ENCODE measurements at places on chromosomes 1 and 21. TPM values are rescaled to one million over a fixed set of nuclear protein-coding genes. Genes with fewer than 3 reads are reported as not detected.

PARP1 gene
- total RNA-seq: 87.1 TPM

DNAJC28 gene
- total RNA-seq: 4.6 TPM

OR2M3 gene
- total RNA-seq: not detected

PTGER3 gene
- 1.1 TPM for total RNA-seq

DDOST gene
- 108 TPM for total RNA-seq

MMP23B gene
- total RNA-seq: 60.2 TPM

SAMD13 gene
- 0.78 TPM for total RNA-seq

CA14 gene
- 0.51 TPM for total RNA-seq

AQP10 gene
- total RNA-seq: 0.70 TPM

FNDC10 gene
- 1.7 TPM for total RNA-seq

HNRNPR gene
- total RNA-seq: 67.3 TPM

NBPF26 gene
- 16.3 TPM for total RNA-seq

DNA sequence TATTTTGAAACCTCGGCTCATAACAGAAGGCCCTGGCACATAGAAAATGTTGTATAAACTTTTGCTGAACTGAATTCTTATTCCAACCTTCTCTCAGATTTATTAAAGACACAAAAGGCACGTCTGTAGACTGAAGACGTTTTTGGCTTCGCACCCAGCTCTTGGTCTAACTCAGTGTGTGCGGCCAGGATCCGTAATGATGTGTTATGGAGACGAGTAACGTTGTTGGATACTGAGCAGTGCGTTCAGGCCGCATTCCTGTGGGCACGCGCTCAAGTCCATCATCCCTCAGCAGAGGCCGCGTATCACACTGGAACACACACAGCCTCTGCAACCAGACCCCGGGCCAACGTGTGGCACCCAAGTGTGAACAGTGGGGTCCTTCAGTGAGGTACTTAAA lies 154.8 kb upstream of the RAB4A start:
- no peak for DNase-seq

DNA sequence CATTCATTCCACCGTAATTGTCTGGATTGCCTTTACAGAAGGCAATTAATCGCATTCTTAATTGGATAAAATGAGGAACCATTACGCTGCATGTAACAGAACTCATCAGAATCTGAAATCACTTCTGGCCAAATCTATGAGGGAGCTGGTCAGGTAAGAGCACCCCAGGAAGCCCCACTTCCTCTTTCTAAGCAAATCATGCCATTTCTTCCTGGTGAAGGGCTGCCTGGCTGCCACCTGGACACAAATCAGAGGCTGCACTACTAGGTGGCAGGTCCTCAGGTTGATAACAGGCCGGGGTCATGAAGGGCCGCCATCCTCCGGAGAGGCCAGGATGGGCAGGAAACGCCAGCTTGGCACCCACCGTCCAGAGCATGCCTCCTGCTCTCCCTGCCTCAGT lies 73.7 kb downstream of the CAPZB start:
- DNase-seq: no peak

- DNase-seq: peak; percentile 91
These were observed 7.1 kb upstream of the ITGB2 start for GRCh38 chr21:44927587-44928461.

GRCh38 chr1:30316056-30316455 lies 407.3 kb downstream of the MATN1 start:
- DNase-seq: peak; percentile 26

GRCh38 chr1:243483071-243483771 lies 227.4 kb downstream of the SDCCAG8 start:
- no peak for DNase-seq

DNA sequence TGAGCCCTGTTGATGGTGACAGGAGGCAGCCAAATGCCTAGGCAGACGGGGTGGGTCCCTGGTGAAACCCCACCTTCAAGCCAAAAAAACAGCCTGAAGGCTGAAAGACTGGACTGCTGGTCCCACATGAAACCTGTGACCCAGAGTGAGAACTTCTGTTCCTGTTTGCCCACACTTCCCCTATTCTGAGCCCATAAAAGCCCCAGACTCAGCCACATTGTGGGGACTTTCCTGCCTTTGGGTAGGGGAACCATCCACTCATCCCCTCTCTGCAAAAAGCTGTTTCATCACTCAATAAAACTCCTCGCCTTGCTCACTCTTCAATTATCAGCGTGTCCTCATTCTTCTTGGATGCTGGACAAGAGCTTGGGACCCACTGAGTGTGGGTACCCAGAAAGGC lies 25.2 kb downstream of the HTR6 start:
- no peak for DNase-seq

DNA sequence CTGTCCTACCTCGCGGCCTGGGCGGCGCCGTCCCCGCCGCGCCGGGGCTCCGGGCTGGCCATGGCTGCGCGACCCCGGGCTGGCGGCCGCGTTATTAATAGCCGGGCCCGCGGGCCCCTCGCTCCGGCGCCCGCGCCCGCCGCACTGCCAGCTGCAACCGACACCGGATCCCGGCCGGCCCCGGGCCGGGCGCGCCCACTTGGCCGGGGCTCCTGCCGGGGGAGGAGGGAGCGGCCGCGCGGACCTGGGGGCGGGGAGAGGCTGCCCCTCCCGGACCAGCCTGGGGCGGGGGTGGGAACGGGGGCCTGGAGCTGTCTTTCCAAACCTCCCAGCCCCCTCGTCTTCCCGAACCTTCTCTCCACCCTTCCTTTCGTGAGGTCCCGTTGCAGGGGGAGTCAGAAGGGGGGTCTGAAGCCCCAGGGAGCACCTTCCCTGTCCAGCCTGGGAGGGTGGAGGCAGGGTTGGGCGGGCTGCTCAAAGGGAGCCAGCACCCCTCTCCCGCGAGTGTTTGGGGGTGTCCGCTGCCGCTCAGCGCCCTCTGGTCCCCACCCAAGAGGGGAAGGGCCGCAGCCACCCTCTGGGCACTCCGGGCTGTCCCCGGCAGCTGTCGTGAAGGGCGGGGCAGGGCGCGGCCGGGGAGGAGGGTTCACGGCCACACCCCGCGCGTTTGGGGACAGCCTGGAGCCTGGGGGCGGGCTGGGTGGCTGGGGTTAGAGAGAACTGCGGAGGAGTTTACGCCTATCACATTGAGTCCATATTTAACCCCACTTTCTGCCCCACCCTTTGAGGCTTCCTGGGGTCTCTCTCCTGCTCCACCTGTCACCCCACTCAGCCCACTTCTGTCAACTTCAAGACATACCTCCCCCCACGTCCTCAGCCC lies at the start of gene SYNC:
TSS of gene SYNC (minus strand) at position 172 of the 880 bp plus-strand sequence. CDS start at position 62, 110 bp downstream.
- DNase-seq: peak; percentile 82

DNA sequence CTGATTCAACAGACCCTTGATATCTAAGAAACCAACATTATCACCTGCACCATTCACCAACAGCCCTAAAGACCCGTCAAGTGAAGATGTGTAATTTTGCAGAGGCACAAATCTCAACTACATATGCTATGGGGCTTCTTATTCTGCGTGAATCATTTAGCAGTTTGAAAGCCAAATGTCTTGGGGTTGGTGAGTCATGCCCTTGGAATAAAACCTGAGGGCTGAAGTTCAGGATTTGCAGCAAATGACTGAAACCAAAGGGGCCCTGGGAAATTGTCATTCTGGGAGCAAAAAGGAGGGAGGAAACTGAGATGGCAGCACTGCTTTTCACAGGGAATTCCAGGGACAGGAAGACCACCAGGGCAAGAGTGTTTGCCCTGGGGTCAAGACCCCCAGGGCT lies 79.2 kb upstream of the TNR start:
- no peak for DNase-seq

- peak; percentile 90 for DNase-seq
These were observed 1.1 kb upstream of the MARCKSL1 start for GRCh38 chr1:32336963-32337675.

- no peak for DNase-seq
These were observed 185.3 kb downstream of the ZP4 start for GRCh38 chr1:237705462-237705861.

GRCh38 chr1:6577831-6578525 lies 1.8 kb upstream of the ZBTB48 start:
- DNase-seq: no peak

GRCh38 chr21:32494934-32495709 lies 82.6 kb downstream of the EVA1C start:
- DNase-seq: no peak

GRCh38 chr1:193703121-193703520 lies 516.7 kb upstream of the B3GALT2 start:
- no peak for DNase-seq

DNA sequence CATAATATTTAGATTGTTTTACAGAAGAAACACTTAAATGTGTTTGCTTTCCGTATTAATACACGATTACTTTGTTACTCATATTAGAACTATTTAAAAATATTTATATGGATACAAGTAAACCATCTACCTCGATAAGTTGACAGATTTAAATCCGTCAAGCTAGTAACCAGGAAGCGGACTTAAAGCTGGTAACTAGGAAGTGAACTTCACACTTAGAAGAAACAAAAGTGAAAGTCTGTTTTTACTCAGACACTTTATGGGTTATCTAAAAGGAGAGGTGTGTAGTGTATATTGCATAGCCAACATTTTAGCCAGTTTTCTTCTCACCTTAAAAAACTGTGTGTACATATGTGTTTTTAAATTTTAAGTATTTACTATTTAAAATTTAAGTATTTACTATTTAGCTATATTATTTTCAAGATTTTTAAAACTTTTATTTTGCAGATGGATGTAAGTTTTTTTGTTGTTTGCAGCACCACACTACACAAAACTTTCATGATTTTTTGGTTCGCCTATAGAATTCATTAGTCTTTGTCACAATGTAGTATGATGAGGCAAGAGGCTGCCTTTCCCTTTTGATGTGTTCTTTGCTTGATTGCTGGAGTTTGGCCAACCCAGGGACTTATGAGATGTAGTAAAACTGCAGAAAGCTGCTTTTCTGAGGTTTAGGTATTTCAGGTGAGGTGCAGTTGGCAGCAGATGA lies 2.7 kb downstream of the USP25 start:
- DNase-seq: no peak
